ENCODE measurements at places on chromosomes 1 and 21.

DNA sequence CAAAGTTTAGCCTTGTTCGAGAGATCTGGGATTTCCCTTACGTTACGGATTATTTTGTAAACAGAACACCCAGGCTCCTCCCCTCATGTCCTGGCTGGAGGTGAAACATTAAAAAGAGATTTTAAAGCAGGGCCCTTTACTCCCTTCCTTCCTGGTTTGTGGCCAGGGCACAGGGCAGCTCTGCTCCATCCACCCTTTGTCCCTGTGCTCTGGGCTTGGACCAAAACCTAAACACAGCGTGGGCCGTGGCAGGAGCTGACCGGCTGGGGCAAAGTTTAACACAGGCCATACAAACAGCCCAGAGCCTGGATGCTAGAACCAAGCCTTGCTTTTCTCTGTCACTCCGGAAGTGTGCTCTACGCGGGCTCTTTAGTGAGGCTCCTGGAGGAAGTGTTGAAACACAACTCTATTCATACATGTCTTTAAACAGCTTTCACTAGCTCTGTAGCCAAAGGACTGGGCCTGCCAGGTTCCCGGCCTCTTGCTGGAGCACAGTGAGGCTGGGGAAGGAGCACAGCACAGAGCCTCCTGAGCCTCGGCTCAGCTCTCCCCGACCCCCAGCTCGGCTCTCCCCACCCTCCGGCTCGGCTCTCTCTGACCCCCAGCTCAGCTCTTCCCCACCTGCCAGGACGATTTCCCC, 84.7 kb downstream of the PDE9A start:
- no peak for DNase-seq

DNA sequence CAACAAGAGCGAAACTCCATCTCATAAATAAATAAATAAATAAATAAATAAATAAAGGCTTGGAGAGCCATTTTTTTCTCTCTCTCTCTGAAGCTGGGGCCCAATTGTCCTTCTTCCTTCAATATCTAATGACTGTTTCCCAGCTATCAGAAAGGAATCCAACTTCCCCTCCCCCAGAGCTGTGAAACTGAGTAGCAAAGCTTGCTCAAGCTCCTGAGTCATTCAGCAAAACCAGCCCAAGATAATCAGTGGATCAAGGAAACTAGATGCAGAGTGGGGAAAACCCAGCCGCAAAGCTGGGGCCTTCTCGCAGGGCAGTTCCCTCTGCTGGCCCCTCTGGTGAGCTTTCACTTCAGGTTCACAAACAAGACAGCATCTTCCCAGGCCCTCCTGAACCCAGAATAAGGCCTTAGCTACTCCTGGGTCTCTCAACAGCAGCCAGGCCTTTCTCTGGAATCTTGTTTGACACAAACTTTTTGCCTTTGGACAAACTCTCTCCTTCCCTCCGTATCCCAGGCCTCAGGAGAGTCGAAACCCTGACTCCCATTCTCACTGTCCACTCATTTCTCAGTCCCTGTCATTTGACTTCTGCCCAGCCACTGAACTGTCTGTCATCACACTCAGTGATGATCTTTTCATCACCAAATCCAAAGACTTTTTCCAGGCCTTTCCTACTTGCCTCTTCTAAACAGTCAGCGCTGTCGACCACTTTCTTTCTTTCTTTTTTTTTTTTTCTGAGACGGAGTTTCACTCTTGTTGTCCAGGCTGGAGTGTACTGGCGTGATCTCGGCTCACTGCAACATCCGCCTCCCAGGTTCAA, 18.0 kb upstream of the PTP4A2 start:
- peak; percentile 99 for DNase-seq

DNA sequence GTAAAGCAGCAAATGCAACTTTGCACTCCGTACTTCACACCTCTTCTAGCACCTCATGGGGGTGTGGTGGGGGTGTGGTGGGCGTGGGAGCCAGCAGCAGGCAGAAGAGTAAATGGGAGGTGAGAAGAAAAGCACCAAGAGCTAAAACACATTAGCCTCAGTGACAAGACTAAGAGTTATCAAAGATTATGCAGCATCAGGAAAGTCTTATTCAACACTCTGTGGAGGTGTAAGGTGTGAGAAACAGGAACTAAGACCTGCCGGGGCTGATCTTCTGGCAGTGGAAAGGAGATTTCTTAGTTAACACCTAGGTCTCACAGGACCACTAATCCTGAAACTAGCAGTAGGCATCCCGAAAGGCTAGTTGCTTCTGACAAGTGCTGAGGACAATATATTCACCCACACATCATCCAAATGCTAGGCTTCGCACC, 9.9 kb downstream of the TGFBR3 start:
- DNase-seq, result no peak

DNA sequence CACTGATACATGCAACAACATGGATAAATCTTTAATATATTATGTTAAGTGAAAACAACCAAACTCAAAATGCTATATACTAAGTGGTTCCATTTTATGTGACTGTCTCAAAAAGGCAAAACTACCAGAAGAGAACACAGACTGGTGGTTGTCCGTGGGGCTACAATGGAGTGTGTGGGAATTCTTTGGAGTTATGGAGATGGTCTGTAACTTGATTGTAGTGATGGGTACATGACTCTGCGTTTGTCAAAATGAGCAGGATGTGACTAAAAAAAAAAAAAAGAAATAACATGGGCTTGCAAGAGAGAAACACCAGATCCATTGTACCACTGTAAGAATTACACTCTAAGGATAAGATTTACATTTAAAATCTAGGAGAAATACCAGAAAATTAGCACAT, 52.2 kb upstream of the KIAA1614 start:
- no peak for DNase-seq

- DNase-seq, result no peak
Observed at GRCh38 chr1:37425221-37425620, 49.2 kb upstream of the ZC3H12A start.

DNA sequence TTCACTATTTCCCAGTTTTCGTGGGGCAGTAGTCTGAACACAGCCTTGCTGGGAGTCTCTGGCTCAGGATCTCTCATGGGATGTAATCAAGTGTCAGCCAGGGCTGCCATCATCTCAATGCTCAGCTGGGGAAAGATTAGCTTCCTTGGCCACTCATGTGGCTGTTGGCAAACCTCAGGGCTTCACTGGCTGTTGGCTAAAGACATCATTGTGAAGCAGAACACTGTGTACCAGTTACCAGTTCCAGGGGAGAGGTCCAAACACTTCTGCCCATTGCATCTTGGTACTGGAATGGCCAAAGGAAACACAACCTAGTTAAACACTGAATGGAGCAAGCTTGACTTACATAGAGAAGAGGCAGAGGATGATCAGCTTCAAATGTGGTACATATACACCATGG, 33.7 kb downstream of the AADACL4 start:
- no peak for DNase-seq

GRCh38 chr1:152189657-152190442, 30.8 kb upstream of the RPTN start:
- DNase-seq, result peak; percentile 65

- peak; percentile 88 for DNase-seq
Observed at GRCh38 chr1:50774759-50775351, 185.2 kb downstream of the FAF1 start.

DNA sequence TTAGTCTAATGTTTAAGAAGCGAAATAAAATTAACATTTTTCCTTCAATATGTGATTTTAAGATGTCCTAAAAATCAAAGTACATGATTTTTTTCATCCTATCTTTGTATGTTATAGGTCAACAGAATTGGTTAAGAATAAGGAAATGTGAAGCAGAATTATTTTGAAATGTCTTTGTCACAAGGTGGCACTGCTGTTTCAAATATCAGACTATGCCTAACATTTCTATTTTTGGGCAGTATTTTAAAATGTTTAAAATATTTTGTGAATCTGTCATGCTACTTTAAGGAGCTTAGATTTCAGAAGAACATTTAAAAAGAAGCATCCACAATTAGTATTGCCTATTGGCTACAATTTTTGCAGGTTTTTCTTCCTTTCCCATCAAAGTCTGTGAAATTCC, 38.7 kb downstream of the AMY1C start:
- peak; percentile 55 for DNase-seq

Data from adipocyte (in vitro differentiated cells).